COLO829 (cell line): ENCODE measurements at places on chromosomes 4 and X.

DNA sequence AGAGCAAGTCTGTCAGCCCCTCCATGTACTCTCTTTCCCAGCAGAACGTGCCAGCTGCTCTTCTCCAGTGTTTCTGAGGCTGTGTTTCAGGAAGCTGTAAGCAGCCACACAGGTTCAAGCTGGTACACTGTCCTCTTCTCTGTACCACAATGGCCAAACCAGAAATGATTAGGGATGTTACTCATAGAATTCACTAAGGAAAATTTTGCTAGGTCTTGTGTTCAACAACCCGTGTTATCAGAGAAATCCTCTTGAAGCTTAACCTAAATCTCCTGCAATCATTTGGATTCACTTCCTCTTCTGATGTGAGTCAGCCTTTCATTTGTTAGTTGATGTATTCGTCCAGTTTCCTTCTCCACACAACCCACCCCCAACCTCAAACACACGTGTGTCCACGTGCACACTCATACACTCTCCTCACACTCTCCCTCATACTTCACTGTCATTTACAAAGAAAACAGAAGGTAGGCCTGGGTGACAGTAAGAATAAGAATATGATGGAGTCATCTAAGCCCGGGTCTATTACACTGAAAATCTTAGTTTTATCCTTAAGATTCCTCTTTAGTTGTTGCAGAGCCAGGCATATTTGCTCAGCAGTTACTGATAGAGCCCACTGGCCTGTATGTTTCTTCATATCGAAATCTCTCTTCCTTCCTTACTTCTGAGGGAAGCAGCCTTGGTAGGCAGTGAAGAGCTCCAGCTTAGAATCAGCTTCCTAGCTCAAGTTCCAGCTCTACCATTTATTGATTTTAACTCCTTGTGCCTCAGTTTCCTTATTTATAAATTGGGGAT is 63.4 kb downstream of the DCUN1D4 start:
- DNase-seq: no peak

DNA sequence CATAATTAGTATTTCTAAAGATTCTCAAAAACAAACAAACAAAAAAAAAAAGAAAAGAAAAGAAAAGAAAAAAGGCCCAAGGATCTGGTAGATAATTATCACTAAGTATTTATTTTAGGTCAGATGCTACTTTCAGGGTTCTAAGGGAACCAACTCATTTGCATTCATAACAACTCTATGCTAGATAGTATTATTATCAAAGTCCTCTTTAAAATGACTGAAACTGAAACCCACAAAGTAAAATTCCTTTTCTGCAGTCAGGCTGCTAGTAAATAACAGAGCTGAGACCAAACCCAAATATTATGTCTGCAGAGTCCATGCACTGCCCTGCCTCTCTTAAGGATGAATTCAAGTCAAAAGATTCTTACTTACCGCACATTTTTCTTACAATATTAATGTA is 38.3 kb upstream of the MAPK10 start:
- no peak for DNase-seq

- DNase-seq: no peak
Measured at GRCh38 chr4:151624626-151625565, 135.9 kb downstream of the GATB start.

- DNase-seq: no peak
Measured at GRCh38 chr4:20679951-20680350, 20.3 kb upstream of the PACRGL start.

DNA sequence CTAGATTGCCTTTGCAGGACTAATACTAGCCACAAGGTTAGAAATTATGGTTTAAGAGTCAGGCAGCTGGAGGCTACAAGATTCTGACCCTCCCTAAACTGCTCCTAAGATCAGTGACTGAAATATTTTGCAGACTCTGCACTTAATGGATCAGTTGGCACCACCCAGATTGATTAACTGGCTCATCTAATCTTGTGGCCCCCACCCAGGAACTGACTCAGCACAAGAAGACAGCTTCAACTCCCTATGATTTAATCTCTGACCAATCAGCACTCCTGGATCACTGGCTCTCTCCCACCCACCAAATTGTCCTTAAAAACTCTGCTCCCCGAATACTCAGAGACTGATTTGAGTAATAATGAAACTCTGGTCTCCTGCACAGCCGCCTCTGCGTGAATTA is 145.4 kb upstream of the LCORL start:
- DNase-seq: no peak

GRCh38 chr4:128540122-128540521 is 252.5 kb upstream of the PGRMC2 start:
- DNase-seq: no peak

- DNase-seq: no peak
Measured at GRCh38 chrX:109783701-109784079, 50.6 kb upstream of the ACSL4 start.

GRCh38 chrX:23334848-23335599 is at the start of gene PTCHD1:
TSS of gene PTCHD1 (plus strand) at chrX:23334849. CDS start at chrX:23334876, 27 bp downstream.
- no peak for DNase-seq
